ENCODE measurements at places on chromosomes 7 and 10.

GRCh38 chr7:129188372-129188891 is at the start of gene SMO:
Gene SMO (plus strand): TSS chr7:129188633. CDS start chr7:129189152, 519 bp downstream.
- DNase-seq, result no peak

- no peak for DNase-seq
These were observed 93.4 kb upstream of the FGL2 start for GRCh38 chr7:77293046-77293445.

- no peak for DNase-seq
These were observed 41.4 kb downstream of the LRRC20 start for GRCh38 chr10:70341016-70341415.

DNA sequence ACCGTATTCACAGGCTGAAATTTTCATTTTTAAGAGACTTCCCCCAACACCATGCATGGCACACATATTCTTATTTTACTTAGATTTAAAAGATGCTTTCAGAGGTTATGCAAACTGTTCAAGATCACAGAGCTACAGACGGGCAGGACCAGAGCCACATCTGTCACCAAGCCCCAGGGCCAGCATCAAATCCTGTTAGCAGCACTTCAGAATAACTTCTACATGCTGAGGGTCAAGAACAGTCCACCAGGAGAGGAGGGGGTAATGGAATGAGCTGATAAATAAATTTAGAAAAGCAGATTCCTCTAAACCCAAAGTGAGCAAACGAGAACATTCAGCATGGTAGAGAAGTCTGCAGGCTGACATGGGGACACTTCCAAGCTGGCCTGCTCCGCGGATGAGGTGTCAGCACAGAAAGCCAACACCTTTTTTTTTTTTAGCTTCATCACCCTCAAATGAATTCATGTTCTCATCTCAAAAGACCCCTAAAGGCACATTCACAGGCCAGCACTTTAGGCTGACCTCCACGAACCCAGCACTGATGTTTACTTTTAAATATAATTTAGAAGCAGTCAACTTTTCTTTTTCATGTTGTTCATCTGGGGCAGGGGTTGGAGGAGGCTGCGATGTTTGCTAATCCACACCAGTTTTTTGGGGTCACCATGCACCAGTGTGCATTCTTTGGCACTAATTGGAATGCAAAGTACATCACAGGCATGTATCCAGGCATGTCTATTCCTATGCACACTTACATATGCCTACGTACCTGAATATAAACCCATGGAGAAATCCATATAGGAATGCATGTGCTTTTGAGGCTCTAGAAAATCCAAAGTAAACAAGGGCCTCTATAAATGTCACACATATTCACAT is 249.0 kb downstream of the TNS3 start:
- DNase-seq, result no peak

DNA sequence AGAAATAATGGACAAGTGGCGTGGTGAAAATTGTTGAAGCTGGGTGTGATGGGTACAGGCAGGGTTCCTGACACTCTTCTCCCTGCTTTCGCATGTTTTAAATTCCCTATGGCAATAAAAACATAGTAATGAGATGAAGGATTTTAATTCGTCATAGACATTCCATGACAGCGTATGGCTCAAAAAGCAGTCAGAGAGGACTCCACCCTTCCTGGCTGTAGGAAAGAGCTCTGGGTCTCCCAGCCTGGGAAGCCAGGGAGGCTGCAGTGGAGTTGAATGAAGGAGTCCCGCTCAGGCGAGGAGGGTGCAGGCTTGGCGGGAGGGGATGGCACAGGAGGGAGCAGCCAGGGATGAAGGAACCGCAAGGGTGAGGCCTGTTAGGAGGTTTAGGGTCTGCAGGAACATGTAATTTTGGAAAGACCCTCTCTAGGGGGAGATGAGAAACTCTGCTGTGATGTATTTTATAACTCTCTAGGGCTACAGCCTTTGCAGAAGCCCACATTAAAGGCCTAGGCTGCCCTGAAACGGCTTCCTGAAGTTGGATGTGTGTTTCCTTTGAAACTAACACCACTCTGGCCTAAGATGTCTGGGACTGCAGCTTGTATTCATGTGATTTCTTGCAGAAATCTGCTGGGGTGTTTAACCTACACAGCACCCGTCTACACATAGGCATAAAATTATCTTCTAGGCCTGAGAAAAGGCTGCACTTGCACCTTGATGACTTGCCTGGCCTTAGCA is 7.6 kb upstream of the LARP4B start:
- no peak for DNase-seq

DNA sequence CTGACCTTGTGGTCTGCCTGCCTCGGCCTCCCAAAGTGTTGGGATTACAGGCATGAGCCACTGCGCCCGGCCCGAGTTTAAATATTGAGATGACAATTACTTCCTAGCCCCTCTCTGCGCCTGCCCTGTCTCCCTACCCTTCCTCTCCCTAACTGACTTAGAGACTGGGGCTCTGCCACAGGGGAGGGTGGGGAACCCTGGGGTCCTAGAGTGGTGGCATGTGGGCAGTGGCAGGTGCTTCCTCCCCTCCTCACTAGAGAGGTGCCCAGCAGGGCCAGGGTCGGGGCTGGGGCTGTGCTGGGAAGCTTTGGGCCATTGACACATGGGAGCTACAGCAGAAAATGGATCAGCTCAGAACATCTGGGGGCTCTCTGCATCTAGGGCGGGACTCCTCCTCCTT is 7.0 kb upstream of the ACHE start:
- DNase-seq, result no peak

DNA sequence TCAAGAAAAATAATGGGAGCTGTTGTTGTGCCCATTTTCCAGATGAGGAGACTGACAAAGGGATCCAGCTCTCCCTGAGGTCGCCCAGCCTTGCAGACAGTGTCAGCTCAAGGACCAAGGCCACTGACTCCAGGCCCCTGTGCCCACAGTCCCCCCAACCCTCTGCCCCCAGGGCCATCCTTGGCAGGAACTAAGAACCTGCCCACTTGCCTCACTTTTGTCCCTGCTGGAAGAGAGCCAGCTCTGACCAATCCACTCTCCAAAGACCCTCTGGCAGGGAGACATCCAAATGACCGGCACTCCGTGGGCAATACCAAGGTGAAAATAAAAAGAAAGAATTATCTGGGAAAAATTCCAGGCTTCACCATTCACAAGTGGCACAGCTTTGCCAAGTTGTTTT is 101.3 kb downstream of the TCERG1L start:
- no peak for DNase-seq
